Naive thymus-derived CD8-positive, alpha-beta T cell (primary cell): ENCODE measurements at places on chromosomes 4 and X. TPM values are rescaled to one million over a fixed set of nuclear protein-coding genes. Genes with fewer than 3 reads are reported as not detected.

The ITGB1BP2 gene
- polyA plus RNA-seq = not detected

The OPRPN gene
- polyA plus RNA-seq = not detected

The RRH gene
- polyA plus RNA-seq = not detected

The HEPH gene
- 1.1 TPM for polyA plus RNA-seq

The INPP4B gene
- 35.0 TPM for polyA plus RNA-seq

The TMEM271 gene
- polyA plus RNA-seq = not detected

The ESX1 gene
- polyA plus RNA-seq = not detected

The VEGFC gene
- not detected for polyA plus RNA-seq

The PDE6B gene
- 25.4 TPM for polyA plus RNA-seq

The CXCL1 gene
- polyA plus RNA-seq = not detected

The ADH7 gene
- not detected for polyA plus RNA-seq

The ACE2 gene
- not detected for polyA plus RNA-seq
